ENCODE measurements at places on chromosomes 7 and 10.
A peak's percentile ranks its signal among the peaks of the same experiment; 100 is the strongest.

- DNase-seq = peak; percentile 68
Observed at GRCh38 chr7:155804897-155805825, 7.1 kb downstream of the SHH start.

GRCh38 chr7:150942591-150943452 lies 35.3 kb downstream of the KCNH2 start:
- no peak for DNase-seq

GRCh38 chr7:3277604-3278572 lies 23.2 kb upstream of the SDK1 start:
- DNase-seq = no peak

- DNase-seq = no peak
Observed at GRCh38 chr7:102450242-102450641, 14.4 kb downstream of the ALKBH4 start.

DNA sequence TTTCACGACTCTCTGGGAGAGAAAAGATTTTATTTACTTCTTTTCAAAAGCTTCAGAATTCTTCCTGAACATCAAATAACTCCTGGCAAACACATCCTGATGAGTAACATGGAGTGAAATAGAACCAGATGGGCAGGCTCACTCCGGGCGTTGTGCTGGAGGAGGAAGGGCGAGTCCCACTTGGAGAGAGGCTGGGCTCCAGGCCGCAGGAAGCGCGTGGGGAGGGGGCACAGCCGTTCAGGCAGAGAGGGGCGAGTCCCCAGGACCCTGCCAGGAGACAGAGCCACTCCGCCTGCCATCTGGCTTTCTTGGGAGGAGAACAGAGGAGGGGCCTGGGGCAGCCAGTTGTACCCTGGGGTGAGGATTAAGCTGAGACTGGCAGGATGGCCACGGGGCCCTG lies 265.9 kb upstream of the ZMIZ1 start:
- DNase-seq = no peak

- DNase-seq = peak; percentile 6
Observed at GRCh38 chr7:108114117-108114841, 15.9 kb downstream of the LAMB4 start.

DNA sequence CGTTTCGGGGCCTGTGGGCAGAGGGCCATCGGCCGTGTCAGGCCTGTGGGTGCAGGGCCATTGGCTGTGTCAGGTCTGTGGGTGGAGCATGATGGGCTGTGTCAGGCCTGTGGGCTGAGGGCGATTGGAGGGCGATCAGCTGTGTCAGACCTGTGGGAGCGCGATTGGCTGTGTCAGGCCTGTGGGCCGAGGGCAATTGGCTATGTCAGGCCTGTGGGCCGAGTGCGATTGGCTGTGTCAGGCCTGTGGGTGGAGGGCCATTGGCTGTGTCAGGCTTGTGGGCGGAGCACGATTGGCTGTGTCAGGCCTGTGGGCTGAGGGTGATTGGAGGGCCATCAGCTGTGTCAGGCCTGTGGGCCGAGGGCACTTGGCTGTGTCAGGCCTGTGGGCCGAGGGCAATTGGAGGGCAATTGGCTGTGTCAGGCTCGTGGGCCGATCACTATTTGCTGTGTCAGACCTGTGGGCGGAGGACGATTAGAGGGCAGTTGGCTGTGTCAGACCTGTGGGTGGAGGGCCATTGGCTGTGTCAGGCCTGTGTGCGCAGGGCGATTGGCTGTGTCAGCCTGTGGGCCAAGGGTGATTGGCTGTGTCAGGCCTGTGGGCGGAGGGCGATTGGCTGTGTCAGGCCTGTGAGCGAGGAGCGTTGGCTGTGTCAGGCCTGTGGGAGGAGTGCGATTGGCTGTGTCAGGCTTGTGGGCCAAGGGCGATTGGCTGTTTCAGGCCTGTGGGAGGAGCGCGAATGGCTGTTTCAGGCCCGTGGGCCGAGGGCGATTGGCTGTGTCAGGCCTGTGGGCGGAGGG lies 54.1 kb downstream of the DYNC2I1 start:
- DNase-seq = no peak

DNA sequence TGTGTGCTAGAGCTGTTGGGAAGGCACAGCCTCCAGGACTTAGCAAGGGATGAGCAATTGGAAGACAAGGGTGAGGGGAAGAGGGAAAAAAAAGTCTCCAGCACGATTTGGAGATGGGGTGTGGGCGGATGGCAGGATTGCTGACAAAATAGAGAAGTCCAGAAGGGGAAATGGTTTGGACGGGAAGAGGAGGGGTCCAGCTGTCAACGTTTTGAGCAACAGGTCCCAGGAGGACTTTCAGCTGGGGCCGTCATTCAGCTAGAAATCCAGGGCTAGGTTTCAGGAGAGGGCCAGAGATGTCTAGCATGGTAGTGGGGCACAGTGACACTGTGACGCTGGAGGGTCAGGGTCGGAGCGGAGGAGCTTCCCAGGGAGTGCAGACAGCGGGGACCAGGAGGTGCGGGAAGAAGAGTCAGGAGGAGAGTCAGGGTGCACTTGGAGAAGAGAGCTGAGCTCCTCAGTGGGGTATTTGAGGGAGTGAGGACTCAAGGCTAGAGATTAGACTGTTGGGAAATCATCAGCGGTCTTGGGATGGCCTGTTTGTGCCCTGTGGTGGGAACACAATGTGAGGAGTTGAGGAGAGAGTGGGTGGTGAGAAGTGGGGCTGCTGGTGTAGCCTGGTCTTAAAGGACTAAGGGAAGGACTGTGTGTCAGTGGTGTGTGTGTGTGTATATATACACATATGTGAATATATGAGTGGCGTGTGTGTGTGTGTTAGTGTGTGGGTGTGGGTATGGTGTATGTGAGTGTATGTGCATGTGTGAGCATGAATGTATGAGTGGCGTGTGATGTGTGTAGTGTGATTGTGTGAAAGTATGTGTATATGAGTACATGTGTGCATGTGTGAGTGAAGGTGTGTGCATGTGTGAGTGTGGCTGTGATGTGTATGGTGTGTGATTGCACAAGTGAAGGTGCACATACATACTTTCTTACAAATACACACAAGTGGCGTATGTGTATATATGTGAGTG lies 3.8 kb downstream of the ZYX start:
- DNase-seq = no peak

DNA sequence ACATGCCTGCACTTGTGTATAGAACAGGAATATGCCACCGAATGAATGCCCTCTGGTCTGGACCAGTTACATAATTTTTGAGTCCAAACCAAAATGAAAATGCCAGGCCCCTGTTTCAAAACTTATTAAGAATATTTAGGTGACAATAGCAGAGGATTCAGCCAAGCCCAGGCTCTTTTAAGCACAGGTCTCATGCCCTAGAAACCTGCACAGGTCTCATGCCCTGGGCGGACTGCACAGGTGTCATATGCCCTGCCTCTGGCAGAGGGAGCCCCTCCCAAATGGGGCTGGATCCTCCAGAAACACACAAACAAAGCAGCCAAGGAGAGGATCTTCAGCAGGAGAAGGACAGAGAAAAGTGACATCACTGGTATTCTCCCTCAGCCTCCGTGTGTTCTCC lies 605.4 kb upstream of the NRP1 start:
- no peak for DNase-seq

DNA sequence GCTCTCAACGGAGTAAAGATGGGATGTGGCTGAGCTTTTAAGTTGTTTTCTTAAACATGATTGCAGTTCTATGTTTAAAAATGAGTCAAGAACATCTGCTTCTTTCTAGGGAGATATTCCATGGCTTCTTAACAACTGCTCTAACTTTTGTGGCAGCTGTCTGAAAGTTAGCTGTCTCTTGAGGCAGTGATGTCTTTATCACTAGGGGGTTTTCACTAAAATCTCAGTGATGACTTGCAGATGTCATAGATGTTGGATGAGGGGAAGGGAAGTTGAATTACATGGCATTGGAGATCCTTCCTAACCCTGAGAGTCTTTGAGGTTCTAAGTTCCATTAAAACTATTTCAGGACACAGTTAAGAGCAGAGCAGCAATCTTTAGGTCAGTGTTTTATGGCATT lies 43.5 kb downstream of the PRKG1 start:
- no peak for DNase-seq

GRCh38 chr10:126037946-126038345 lies 141.6 kb downstream of the FANK1 start:
- DNase-seq = no peak

GRCh38 chr10:8987712-8988111 lies 933.2 kb downstream of the GATA3 start:
- no peak for DNase-seq

GRCh38 chr7:50822706-50823105 lies 40.0 kb upstream of the GRB10 start:
- DNase-seq = no peak

GRCh38 chr10:43479275-43479674 lies 42.4 kb downstream of the ZNF487 start:
- no peak for DNase-seq

- DNase-seq = no peak
Observed at GRCh38 chr7:102916426-102916825, 3.6 kb downstream of the LRRC17 start.

DNA sequence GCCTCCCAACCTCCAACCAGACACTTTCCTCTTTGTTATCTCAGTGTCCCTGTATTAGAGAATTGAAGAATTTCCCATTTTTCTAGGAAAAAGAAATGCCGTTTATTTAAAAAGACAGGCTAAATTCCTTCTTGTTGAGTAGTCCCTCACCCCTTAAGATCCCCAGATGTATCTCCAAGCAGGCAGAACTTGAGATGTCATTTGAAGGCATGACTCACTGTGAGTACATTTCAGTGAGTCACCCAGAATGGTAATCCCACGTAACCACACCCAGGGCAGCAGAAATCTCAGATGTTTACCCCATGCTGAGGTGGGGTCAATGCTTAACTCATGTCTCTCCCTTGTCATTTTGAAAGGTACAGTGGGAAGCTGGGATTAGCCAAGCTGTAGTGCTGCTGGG lies 4.4 kb downstream of the ZNF655 start:
- DNase-seq = no peak

- DNase-seq = peak; percentile 38
Observed at GRCh38 chr7:88311675-88312036, 5.0 kb upstream of the STEAP4 start.

- no peak for DNase-seq
Observed at GRCh38 chr10:117501460-117502035, 41.0 kb upstream of the EMX2 start.

DNA sequence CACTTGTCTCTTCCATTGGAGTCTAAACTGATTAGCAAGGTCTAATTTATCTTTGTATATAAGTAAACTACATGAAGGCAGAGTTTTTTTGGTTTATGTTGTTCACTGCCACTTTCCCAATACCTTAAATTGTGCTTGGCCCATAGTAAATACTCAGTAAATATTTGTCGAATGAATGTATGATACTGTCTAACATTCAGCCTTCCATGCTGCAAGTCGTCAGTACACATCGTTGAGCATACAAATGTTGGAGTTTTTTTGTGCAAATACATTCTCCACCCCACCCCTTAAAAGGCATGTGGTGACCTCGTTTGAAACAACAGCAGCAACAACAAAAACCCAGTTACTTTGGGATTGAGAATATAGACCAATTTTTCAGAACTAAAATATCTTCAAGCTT lies 17.4 kb upstream of the IGF2BP3 start:
- no peak for DNase-seq

GRCh38 chr10:71877821-71878220 lies 26.8 kb upstream of the PSAP start:
- no peak for DNase-seq

GRCh38 chr7:2496375-2496774 lies 20.2 kb upstream of the GRIFIN start:
- no peak for DNase-seq

DNA sequence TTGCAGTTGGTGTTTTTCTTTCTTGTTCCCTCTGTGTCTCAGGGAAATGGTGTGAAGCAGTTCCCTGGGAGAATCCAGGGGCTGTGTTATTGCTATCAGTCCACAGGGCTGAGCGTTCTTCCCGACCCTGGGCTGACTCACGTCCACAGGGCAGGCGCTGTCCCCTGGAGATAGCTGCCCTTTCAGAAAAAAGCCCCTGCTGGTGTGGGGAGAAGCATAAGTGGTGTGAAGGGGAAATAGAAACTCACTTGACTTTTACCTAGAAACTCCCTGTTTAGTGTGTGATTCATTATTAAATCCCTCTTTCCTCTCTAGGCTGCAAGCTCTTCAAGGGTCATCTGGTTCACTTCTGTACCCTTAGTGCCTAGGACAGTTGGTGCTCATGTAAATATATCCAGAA lies 63.3 kb upstream of the SMNDC1 start:
- no peak for DNase-seq

All from NCI-H1092 treated with DMSO at 0.1 percent for 48 hours (cell line).